Activated naive CD8-positive, alpha-beta T cell treated with anti-CD3 and anti-CD28 coated beads for 36 hours (primary cell): ENCODE measurements at places on chromosomes 7 and 10. TPM values are rescaled to one million over a fixed set of nuclear protein-coding genes. Genes with fewer than 3 reads are reported as not detected.
A peak's percentile ranks its signal among the peaks of the same experiment; 100 is the strongest.

- no peak for DNase-seq
Measured at GRCh38 chr7:71361451-71362032, 229.6 kb downstream of the GALNT17 start.

- no peak for DNase-seq
Measured at GRCh38 chr7:92925876-92926696, 89.7 kb upstream of the CDK6 start.

- DNase-seq: no peak
Measured at GRCh38 chr7:92415225-92415624, 32.1 kb upstream of the GATAD1 start.

GRCh38 chr10:121800831-121801230, 127.0 kb downstream of the ATE1 start:
- DNase-seq: no peak

- DNase-seq: no peak
Measured at GRCh38 chr7:131957338-131958020, 401.1 kb upstream of the PODXL start.

DNA sequence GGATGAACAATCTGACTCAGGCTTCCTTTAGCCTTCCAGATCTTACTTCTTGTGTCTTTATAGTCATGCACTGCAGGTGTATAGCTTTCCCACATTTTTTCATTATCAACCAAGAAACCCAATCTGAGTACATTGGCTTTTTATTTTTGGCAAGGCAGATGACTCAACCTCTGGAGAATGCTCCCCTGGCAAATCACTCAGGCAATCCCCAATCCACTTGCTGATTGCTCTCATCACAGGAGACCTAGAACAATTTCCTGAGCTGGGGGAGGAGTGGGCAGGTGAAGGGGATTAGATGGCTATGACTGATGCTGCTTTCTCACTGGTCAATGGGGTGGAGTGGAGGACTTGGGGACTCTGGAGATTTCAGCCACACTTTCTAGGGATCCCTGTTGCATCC, 134.4 kb downstream of the SLC16A9 start:
- no peak for DNase-seq

DNA sequence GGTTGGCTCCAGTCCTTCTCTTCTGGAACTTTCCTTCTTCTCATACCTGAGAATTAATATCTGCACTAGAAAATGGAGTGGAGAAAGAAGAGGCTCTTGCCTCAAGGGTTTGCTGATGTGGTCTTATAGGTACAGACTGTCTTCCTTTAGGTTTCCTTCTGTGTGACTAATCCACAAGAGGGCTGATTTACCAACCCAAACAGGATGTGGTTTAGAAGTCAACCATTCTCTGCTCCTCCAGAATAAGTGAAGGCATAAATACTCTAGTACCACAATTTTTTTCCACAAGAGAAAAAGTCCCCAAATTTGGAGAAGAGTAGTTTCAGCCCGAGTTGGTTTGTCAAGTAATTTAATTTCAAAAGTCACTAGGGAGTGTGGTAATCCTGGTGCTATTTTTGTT, 85.8 kb downstream of the NRP1 start:
- peak; percentile 16 for DNase-seq

DNA sequence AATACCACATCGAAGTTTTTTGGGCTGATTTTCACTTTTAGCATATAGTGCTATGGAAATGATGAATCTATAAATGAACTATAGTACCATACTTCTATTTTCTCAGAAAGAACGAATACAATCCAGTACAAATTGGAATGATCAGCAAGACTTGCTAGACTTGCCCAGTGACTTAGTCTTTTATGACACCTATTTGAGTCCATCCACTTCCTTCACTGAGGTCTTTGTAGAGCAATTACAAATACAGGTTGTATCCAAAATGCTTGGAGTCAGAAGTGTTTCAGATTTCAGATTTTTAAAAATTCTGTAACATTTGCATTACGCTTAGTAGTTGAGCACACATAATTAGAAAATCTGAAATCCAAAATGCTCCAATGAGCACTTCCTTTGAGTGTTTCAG, 104.3 kb downstream of the NRBF2 start:
- DNase-seq: no peak

DNA sequence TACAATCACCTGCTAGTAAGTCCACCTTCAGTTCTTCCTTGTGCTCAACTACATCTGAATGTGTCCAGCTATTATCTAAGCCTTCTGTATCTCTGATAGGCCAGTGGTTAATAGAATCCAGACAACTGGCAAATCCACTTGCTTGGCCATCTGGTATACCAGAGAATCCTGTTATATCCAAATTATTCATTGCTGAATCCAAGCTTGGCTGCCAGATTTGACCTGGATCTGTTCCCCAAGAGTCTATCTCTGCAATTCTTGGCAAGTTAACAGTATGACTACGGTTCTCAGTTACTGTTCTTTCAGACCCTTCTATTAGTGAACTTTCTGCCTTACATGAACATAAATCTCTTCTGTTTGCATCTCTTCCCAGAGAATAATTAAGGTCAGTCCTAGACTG, 154.6 kb upstream of the TARP start:
- no peak for DNase-seq

DNA sequence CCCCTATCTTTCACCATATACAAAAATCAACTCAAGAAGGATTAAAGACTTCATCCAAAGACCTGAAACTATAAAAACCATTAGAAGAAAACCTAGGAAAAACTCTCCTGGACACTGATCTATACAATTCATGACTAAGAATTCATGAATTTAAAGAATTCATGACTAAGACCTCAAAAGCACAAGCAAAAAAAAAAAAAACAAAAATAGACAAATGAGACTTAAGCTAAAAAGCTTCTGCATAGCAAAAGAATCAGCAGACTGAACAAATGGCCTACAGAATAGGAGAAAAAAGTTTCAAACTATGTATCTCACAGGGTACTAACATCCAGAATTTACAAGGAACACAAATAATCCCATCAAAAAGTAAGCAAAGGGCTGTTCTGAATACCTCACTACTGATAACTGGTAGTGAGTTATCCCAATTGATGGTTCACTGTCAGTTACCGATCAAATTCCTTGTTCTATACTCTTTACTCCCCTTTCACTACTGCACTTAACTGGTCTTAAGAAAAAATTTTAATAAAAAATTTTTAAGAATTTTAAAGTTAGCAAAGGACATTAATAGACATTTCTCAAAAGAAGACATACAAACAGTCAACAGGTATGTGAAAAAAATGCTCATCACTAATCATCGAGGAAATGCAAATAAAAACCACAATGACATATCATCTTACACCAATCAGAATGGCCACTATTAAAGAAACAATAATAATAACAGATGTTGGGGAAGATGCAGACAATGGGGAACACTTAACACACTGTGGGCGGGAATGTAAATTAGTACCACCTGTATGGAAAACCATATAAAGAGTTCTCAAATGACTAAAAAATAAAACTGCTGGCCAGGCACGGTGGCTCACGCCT, 33.2 kb downstream of the KMT2C start:
- DNase-seq: no peak

GRCh38 chr10:63206576-63206975, 73.4 kb downstream of the NRBF2 start:
- no peak for DNase-seq

- no peak for DNase-seq
Measured at GRCh38 chr10:112643600-112644264, 196.7 kb downstream of the VTI1A start.

GRCh38 chr10:91953600-91954160, 30.1 kb downstream of the BTAF1 start:
- no peak for DNase-seq

DNA sequence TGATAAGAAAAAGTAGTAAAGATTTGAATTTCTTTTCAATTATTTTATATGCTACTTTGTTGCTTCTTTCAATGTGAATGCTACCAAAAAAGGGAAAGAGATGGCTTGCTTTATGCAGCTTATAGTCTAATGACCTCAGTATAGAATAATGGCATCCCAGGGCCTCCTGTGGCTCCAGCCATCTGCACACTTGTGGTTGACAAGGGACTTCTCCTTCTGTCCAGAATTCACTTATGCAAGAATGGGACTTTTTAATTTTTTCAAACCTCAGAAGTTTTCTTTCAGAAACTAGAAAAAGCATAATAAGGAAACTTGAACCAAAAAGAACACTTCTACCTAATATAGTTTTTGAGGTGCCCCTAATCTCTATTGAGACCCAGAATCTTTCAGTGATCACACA, 310.9 kb downstream of the CTNNA3 start:
- no peak for DNase-seq

GRCh38 chr10:51935341-51935740, 235.9 kb upstream of the CSTF2T start:
- no peak for DNase-seq

GRCh38 chr7:98204670-98205069, 6.6 kb upstream of the BHLHA15 start:
- DNase-seq: no peak

Gene TM9SF3
- 86.7 TPM for total RNA-seq

Gene SEM1
- total RNA-seq: 42.6 TPM

Gene CCDC172
- total RNA-seq: not detected

Gene KIAA1217
- total RNA-seq: 1.5 TPM

Gene RBP3
- total RNA-seq: not detected

Gene ABCA13
- total RNA-seq: 0.04 TPM

Gene TMEM196
- total RNA-seq: not detected

Gene STEAP2
- total RNA-seq: not detected

Gene CAMK1D
- 15.4 TPM for total RNA-seq

Gene PITX3
- total RNA-seq: 0.31 TPM

Gene SPAG6
- not detected for total RNA-seq
